Kidney (tissue), 22 donors: ENCODE measurements at places on chromosomes 6 and 20. TPM values are rescaled to one million over a fixed set of nuclear protein-coding genes. Genes with fewer than 3 reads are reported as not detected.

The C20orf141 gene
- not detected for total RNA-seq

The MAP1LC3A gene
- 42.5 TPM for total RNA-seq

The UQCC2 gene
- 39.6 TPM for total RNA-seq

The VSX1 gene
- 0.41 TPM for total RNA-seq

The GNAS gene
- total RNA-seq = 792 TPM

The UNC5CL gene
- 53.7 TPM for total RNA-seq

DNA sequence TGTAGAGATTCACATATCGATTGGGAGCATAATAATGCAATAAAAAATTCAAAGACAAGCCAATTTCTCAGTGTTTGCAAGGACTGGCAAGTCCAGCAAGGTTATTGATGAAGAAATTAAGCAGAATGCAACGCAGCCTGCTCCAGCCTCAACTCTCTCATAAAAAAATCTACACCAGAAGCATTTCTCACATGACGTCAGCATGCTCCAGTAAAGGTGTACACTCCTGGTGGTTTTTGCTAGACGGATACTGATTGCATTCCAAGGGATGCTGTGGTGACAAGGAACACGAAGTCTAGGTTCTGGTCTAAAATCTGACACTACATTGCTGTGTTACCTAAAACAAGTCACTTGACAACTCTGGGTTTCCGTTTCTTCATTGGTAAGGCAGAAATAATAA, 167.4 kb upstream of the PRND start:
- H3K36me3 ChIP-seq = no peaks in the 10 kb centered on the region
- H3K27me3 ChIP-seq = no peaks in the 10 kb centered on the region
- no peaks in the 10 kb centered on the region for H3K4me1 ChIP-seq
- no peak overlapping the region for H3K4me3 ChIP-seq
- H3K27ac ChIP-seq = no peak overlapping the region

DNA sequence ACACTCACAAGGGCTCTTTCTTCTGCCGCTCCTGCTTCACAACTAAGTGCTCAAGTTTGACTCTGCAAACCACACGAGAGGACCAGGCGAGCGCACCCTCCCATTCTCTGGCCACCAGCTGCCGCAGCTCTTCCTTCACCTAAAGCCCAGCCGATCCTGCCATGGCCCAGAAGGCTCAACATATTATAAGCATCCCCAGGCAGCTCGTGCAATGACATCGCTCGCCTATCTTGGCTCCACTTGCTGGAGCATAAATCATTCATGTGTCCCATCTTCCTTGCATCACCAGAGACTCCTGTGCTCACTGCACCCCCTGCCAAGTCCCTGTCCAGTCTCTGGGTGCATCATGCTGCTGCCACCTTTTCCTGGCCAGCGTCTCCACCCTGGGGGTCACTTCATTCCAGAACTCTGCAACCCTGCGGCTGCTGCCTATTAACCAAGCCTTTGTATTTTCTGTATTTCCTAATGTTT, 59.0 kb downstream of the PSMG4 start:
- H3K27me3 ChIP-seq = no peaks in the 10 kb centered on the region
- no peak overlapping the region for H3K27ac ChIP-seq
- H3K4me3 ChIP-seq = no peak overlapping the region
- no peaks in the 10 kb centered on the region for H3K36me3 ChIP-seq
- no peaks in the 10 kb centered on the region for H3K4me1 ChIP-seq
- DNase-seq = no peak

DNA sequence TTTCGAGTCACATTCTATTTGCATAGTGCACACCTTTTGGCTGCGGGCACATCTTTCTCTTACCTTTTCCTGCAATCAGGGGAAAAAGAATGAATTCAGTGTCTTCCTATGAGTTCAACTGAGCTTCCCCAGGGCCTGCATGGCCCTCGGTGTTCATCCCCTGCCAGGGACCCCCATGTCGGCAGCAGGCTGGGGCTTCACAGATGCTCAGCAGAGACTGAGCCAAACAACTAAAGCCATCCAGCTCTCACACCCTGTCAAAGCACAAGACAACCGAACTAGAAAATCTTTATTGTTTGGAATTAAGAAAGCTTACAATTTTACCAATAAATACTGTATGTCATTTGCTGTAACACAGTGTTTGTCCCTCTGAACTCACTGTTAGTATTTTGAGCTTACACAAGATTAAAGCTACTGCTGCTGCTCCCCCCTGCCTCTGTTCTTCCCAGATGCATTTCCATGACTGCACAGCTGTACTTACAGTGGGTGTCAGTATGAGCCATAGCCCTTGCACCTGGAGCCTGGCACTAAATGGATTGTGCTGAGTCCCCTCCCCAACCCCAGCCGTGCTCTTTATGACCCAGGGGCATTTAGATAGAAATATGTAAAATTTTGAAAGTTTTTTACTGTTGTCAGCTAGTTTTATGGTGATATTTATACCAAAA, 205.8 kb downstream of the TMEM242 start:
- H3K27me3 ChIP-seq = no peaks in the 10 kb centered on the region
- H3K36me3 ChIP-seq = no peaks in the 10 kb centered on the region
- DNase-seq = no peak

GRCh38 chr6:143783077-143783476, 60.1 kb upstream of the LTV1 start:
- H3K27me3 ChIP-seq = no peaks in the 10 kb centered on the region
- H3K27ac ChIP-seq = no peak overlapping the region
- no peak overlapping the region for H3K4me3 ChIP-seq
- no peaks in the 10 kb centered on the region for H3K4me1 ChIP-seq
- DNase-seq = no peak

- no peak overlapping the region for H3K27ac ChIP-seq
- peaks cover 2% of the 10 kb centered on the region for H3K27me3 ChIP-seq
- peaks cover 10% of the 10 kb centered on the region for H3K4me1 ChIP-seq
Observed at GRCh38 chr6:170301184-170301583, 5.4 kb upstream of the FAM120B start.

GRCh38 chr20:61316346-61316745, 64.3 kb downstream of the CDH4 start:
- peaks cover 3% of the 10 kb centered on the region for H3K27me3 ChIP-seq
- no peaks in the 10 kb centered on the region for H3K36me3 ChIP-seq
- peak; percentile 42 for DNase-seq

- H3K36me3 ChIP-seq = peaks cover 3% of the 10 kb centered on the region
- DNase-seq = no peak
- no peaks in the 10 kb centered on the region for H3K4me1 ChIP-seq
- no peak overlapping the region for H3K4me3 ChIP-seq
Observed at GRCh38 chr6:158313989-158314388, 1.7 kb downstream of the TULP4 start.

GRCh38 chr6:48977573-48977972, 485.5 kb downstream of the MMUT start:
- no peaks in the 10 kb centered on the region for H3K4me1 ChIP-seq
- DNase-seq = no peak
- no peak overlapping the region for H3K4me3 ChIP-seq
- H3K36me3 ChIP-seq = no peaks in the 10 kb centered on the region
- no peaks in the 10 kb centered on the region for H3K27me3 ChIP-seq

DNA sequence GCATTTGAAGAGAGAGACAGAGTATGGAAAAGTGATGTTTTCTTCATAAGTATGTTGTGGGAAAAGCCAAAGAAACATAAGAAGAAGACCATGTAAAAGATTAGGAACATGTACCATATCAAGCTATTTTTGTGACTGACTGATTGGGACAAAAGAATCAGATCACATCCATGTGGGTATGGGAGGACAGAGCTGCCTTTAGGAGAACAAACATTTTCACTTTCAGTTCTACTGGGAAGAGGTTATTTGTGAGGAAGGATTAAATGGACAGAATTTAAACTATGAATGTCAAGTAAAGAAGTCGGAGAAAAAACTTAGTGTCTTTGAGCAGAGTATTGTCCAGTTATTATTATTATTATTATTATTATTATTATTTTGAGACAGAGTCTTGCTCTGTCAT, 124.4 kb upstream of the HCRTR2 start:
- no peak for DNase-seq
- H3K27me3 ChIP-seq = no peaks in the 10 kb centered on the region
- H3K36me3 ChIP-seq = no peaks in the 10 kb centered on the region
- H3K4me3 ChIP-seq = no peak overlapping the region

- H3K27me3 ChIP-seq = no peaks in the 10 kb centered on the region
- no peaks in the 10 kb centered on the region for H3K36me3 ChIP-seq
- DNase-seq = no peak
Observed at GRCh38 chr6:151482290-151482689, 11.5 kb upstream of the CCDC170 start.

DNA sequence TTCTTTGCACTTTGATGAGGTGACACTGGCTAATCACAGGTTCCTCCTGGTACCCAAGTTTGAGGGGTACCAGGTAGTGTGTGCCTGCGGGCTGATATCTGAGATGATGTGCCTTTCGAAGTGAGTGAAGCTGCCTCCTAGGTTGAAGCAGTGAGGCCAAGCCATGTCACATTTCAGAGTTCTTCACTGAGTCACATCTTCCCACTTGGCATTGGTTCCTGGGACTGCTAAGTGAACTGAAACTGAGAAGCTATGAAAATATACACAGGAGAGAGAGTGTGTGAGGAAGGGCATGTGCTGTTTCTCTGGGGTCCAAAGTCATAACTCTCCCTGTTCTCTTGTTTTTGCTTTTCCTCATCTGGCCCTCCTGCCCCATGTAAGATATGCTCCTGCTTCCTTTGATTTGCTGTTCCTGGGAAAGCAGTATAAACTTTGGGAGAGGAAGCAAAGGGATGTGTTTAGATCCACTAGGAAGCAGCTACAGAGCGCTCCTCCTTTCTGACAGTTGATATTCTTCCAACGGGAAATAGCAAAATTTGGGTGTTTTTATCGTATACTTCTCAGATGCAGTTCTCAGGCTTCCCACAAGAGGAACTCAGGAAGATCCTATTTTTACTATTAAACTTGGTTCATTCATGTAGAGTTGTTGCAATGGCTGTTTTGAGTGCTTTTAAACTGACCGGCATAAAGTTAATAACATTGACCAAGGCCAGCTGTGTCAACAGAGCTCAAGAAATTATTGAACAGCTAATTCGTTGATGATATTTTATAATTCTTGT, 153.7 kb downstream of the MOXD1 start:
- H3K27ac ChIP-seq = no peak overlapping the region
- no peaks in the 10 kb centered on the region for H3K4me1 ChIP-seq
- H3K36me3 ChIP-seq = no peaks in the 10 kb centered on the region
- DNase-seq = no peak
- no peaks in the 10 kb centered on the region for H3K27me3 ChIP-seq

- no peak overlapping the region for H3K4me3 ChIP-seq
- H3K27me3 ChIP-seq = no peaks in the 10 kb centered on the region
- peak; percentile 90 for DNase-seq
Observed at GRCh38 chr20:11274141-11274594, 600.4 kb upstream of the JAG1 start.

DNA sequence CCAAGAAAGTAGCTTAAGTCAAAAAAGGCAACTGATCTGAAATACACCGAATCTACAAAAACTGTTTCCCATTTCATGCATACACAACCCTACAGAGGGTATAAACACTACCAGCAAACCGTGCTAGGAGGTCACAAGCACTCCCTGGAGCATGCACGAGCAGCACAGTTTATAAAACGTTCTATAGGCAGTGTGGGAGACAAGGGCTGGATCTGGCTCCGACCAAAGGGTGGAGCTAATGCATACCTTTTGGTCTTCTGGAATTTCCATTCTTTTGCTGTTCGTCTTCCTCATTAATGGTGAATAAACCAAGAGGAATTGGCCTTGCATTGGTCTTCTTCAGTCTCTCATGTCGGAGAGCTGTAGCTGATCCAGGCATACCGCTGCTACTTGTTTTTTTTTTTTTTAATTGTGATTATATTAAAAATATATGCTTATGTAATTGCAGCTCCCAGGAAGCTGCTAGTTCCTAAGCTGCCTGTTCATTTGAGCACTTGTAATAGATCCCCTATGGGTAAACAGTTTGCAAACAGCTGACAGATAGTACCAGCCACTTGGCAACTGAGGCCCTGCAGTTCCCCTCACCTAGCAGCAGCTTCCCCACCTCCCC, 24.5 kb downstream of the MAP7 start:
- H3K4me3 ChIP-seq = no peak overlapping the region
- no peak for DNase-seq
- no peak overlapping the region for H3K27ac ChIP-seq

DNA sequence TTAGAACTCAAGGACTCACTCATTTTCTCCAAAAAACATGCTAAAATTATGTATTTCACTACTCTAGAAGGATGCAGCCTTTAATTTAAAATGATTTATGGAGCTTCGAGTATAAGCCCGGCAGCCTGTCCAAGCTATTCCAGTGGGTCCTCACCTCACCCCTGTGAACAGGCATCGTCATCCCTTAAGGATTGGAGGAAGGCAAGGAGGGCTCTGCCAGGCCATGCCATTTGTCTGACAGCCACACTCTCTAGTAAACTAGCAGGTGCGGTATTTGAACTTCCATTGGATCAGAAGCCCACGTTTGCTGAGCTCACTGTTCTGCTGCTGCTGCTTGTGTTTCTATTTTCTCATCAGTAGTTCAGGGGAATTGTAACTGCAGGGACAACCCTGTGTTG, 39.8 kb upstream of the NAA20 start:
- H3K36me3 ChIP-seq = peaks cover 5% of the 10 kb centered on the region
- H3K27ac ChIP-seq = peak overlapping the region; percentile 91
- H3K27me3 ChIP-seq = no peaks in the 10 kb centered on the region
- DNase-seq = no peak
